ENCODE measurements at places on chromosomes 6 and 20.
A peak's percentile ranks its signal among the peaks of the same experiment; 100 is the strongest.

- DNase-seq: no peak
These were observed 25.7 kb downstream of the TPX2 start for GRCh38 chr20:31764641-31765305.

GRCh38 chr6:38150021-38150420 lies 330.5 kb downstream of the ZFAND3 start:
- no peak for DNase-seq

DNA sequence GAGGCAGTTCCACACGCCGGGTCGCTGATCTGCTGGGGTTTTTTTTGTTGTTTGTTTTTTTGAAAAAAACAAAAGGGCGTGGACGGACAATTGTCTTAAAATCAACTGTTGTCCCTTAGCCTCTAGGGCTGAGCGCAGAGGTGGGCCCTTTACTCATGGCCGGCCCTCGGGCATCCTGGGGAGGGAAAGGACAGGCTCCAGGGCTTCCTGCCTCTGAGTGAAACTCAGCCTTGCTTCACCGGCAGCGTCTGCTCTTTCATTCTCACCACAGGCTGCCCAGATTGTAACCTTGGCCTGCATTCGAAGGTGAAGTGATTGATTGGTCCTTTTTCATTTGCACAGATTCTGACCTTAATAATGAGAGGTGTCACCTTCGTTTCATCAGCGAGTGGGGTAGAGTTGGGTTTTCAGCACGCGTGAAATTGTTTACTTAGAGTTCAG lies 797 bp downstream of the SMIM13 start:
- DNase-seq: peak; percentile 22

DNA sequence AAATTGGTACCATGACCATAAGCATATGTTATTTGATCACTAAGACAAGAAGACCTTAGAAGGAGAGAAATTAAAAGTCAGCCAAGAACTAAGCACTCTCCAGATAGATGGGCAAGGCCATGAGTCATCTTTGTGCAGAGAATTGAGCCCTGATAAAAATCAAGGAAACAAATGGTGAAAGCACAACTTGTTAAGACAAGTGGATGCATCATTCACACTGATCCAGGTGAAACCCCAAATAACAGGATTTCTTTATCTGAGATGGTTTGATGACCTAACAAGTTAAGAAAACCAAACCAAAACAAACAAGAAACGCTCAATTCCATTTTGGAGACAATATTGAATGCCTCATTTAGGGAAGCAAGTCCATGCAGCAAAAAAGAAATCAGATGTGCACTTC lies 121.6 kb downstream of the ADAT2 start:
- no peak for DNase-seq

GRCh38 chr6:20605581-20605980 lies 71.3 kb downstream of the CDKAL1 start:
- no peak for DNase-seq

DNA sequence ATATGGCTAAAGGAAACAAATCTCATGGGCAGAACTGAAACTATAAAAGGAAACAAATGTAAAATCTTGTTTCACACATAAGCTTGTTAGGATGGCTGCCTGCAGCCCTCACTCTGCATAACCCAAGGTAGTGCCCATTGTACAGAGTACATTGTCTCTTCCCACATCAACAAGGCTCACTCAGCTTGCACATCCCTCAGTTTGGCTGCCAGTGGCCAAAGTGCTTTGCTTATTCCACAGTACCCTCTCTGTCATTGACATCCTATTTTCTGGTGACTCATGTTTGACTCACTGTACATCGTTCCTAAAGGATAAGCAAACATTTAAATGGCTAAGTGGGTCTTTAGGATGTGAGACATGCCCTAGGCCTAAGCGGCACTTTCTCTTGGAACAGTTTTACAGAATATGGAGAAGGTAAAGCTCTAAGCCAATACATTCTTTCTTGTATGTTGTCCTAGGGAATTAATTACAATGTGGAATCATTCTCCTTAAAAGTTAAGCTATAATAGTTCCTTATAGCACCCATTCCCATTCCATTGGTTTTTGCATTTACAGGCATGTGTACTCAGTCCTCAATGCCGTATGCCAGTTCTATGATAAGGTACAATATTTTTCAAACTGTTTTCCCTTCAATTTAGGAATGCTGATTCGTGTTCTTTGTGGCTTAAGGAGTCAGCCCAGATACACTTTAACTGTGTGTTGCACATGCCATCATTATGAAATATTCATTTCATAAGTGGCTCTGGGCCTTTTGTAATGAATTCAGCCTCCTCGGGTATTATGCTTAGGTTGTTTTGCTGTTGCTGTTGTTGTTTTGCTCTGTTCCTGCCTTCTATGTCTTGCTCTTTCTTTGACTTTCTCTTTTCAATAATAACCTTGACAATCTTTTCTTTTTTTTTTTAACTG lies 5.5 kb downstream of the ANKEF1 start:
- no peak for DNase-seq

DNA sequence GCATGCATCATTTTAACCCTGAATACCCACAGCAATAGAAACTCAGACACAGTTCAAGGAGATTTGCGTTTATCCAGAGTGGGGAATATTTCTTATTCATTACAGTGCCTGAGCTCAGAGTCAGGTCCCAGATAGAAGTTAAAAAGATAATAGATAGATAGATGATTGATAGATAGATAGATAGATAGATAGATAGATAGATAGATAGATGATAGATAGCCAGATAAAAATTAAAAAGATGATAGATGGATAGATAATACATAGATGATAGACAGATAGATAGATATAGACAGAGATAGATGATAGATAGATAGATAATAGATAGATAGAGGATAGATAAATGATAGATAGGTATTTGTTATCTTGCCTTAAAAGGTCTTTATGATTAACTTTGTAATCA lies 184.7 kb downstream of the MYLK4 start:
- DNase-seq: no peak
